ENCODE measurements at places on chromosomes 13 and 19. TPM values are rescaled to one million over a fixed set of nuclear protein-coding genes. Genes with fewer than 3 reads are reported as not detected.

GFY gene
- not detected for total RNA-seq

CCDC124 gene
- total RNA-seq: 89.5 TPM

OR7A5 gene
- 0.16 TPM for total RNA-seq

KLK5 gene
- total RNA-seq: not detected
